ENCODE measurements at places on chromosomes 7 and 10. TPM values are rescaled to one million over a fixed set of nuclear protein-coding genes. Genes with fewer than 3 reads are reported as not detected.

DNA sequence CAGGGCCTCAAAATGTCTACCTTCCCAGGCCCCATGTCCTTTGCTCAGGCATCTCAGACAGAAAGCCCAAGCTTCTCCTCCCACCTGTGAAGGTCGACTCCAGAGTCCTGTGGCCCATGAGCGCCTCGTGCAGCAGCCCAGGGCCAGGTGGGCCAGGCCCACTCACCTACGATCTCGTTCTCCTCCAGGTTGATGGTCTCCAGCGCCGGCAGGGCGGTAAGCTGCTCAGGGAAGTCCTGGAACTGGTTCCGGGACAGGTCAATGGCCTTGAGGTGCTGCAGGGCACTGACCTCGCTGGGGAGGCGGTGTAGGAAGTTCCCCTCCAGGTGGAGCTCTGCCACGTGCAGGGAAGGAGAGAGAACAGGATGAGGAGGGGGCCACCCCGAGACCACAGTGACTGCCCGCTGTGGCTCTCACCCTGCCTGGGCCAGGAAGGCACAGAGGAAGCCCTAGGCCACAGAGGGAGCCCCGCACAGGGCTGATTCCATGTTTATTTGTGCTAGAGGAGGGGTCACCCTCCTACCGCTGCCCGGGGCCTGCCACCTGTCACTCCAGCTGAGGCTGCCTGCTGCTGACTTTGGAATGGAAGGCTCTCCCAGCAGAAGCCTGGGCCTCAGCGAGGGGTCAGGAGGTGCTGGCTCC is 40.0 kb upstream of the NPFFR1 start:
- no peak for DNase-seq

Gene PPIF
- 50.7 TPM for total RNA-seq

GRCh38 chr7:28086198-28086597 is 94.4 kb downstream of the JAZF1 start:
- DNase-seq: peak; percentile 35

- peak; percentile 79 for DNase-seq
Measured at GRCh38 chr10:100743626-100744135, 1.7 kb upstream of the PAX2 start.

DNA sequence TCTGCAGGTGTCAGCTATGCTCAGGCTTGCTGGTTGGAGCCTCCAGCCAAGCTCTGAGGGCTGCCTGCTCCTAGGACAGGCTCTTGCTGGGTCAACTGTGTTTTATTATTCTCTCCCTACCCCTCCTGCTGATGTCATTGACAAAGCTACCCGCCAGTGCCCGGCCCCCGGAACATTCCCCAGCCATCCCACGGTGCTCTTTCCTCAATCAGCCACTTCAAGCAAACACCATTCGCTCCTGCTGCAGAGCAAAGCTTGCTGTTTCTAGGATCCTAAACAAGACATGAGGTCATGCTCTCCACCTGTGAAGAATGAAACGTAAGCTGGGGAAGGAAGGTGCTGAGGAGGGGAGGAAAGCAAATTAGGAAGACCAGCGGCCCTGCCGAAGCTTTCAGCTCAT is 2.1 kb upstream of the C10orf71 start:
- no peak for DNase-seq

Gene SDK1
- total RNA-seq: 2.0 TPM

DNA sequence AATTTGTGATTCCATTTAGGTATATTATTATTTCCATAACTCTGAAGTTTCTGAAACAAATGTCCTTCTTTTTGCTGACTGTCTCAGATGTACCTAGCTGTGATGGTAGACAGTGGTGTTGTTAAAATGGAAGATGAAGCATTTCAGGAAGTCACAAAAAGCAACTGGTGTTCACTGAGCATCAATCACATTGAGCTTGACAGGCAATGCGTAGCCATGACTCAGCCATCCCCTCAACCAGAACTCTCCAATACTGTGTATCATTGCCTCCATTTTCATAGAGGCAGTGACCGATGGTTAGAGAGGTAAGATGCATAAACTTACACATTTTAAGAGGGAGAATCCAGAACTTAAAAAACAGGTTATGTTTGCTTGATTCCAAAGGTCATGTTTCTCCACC is 434.0 kb downstream of the INHBA start:
- DNase-seq: no peak

GRCh38 chr10:89589101-89589720 is 53.8 kb upstream of the SLC16A12 start:
- DNase-seq: no peak

DNA sequence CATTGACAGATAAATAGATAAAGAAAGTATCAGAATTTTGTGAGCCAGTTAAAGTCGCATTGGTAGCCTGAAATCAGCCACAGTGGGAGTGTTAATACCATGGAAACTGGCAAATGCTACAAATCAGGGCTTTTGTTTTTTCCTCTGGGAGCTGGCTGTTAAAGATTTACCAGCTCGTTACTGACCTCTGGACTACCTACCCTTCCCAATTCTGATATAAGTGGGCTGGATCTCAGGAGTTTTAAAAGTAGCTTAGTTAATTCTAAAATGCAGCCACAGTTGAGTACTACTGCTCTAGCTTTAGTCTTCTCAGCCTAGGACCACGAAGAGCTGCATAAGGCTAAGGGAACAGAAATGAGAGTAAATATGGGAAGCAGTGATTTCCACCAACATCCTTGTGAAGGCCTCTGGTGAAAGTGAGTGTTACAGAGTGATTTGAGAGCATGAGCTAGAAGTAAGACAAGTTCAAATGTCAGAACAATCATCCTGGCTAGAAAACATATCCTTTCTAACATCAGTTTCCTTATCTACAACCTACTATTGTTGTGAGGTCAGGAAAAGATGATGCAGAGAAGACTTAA is 53.2 kb downstream of the A1CF start:
- DNase-seq: no peak

- no peak for DNase-seq
Measured at GRCh38 chr7:65438598-65438997, 64.9 kb downstream of the ZNF92 start.

- no peak for DNase-seq
Measured at GRCh38 chr10:73131301-73131700, 21.0 kb downstream of the NUDT13 start.

GRCh38 chr7:157486007-157486755 is 149.4 kb downstream of the DNAJB6 start:
- DNase-seq: no peak

- no peak for DNase-seq
Measured at GRCh38 chr7:22731766-22732165, 4.8 kb downstream of the IL6 start.

DNA sequence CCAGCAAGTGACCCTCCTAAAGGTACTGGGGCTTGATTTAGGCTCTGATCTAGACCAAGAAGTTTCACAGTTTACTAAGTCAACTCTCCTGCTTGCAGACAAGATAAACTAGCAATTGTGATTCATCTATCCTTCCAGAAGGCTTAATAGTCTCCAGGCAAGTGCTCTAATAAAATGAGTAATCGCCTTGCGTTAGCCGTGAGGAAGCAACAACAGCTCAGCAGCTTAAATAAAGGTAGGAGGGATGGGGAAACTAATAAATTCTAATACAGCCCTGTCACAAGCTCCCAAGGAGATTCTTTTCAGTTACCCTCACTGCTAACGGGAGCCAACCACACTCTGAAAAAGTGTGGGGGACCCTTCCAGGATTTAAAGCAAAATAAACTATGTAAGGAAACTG is 48.4 kb downstream of the FRMD4A start:
- DNase-seq: no peak

DNA sequence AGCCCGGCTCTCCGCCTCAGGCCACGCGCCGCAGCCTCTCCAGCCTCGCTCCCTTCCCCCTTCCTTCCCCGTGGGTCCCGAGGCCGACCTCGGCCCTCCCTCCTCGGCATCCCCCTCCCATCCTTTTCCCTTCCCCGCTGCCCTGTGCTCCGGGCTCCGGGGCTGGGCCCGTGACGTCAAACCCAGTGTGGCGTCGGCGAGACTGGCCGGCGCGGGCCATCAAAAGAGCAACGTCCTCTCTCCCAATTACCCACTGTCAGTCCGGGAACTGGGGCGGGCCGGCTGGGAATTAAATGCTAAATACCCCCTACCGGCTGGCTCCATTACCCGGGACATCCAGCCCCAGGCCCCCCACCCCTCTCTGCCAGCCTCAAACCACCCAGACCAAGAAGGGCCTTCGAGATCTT is 2.6 kb upstream of the GATA3 start:
- DNase-seq: no peak

DNA sequence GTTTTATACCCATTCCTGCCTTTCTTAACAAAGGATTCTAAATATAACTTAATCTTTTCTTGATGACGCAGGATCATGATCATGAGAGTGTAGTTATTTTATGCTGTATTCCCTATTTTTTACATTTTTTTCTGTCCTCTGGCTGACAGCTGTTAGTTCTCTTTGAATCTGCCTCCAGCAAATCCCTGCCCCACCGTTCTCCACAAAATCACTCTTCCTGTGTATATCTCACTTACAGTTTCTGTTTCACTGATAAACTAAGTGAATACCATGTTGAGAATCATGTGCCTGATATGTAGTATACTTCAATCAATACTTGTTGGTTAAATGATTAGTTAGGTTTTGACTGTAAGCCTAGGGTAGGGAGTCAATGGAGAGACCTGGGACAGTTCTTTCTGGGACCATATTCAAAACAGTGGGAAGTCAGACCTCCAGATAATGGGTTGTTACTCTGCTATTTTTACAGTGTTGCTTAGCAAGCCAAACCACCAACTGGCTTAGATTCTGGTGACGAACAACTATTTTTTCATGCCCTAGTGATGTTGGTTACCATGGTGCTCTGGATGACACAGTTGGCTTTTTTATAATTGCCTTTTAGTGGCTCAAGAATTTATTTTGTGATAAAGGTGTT is 12.8 kb downstream of the CNNM1 start:
- DNase-seq: no peak

Gene TMEM213
- not detected for total RNA-seq

DNA sequence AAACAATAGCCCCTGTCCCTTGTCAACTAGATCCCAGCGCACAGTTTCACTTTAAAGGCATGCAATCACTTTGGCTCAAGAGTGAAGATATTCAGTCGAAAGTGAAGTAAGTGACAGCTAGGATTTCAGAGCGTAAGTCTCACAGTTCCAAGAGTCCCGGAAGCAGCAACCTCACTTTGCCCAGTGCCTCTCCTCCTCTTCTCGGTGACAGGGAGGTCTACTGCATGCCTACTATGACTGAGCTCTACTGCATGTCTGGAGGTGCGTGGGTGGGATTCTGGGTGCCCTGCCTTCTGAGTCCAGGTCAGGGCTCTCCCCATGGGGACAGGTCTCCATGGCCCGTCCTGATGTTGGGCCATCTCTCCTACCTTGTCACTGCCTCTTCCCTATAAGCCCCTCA is 17.0 kb downstream of the PRKCQ start:
- DNase-seq: no peak

Data from B cell (primary cell).